ENCODE measurements at places on chromosomes 5 and 9. TPM values are rescaled to one million over a fixed set of nuclear protein-coding genes. Genes with fewer than 3 reads are reported as not detected.

- no peak for DNase-seq
Observed at GRCh38 chr5:141804475-141804874, 73.7 kb downstream of the PCDH1 start.

DNA sequence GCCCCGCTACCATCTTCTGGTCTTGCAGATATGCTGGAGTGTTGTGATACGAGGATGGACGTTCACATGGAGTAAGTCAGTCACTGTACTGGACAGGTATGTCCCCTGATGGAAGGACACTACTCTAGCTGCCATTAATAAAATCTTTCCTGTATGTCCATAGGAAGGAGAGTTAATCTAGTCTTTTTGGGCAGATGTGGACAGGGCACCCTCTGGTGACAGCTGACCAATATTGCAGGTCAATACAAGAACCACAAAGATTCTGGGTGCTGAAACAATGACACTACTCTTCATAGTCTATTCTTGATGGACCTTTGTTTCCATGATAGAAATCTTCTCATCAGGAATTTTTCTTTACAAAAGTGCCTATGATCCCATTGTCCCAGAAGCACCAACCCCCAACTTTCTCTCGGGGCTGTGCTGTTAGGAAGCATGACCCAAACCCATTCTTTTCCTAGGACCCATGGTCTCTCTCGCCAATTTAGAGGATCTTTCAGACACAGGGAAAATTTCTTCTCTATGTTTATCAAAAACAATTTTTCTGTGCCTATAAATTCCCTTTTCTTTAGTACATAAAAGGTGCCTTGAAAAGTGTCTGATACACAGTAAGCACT, 376.9 kb downstream of the DTWD2 start:
- no peak for DNase-seq

GRCh38 chr5:90365328-90365727, 44.2 kb downstream of the CETN3 start:
- no peak for DNase-seq

DNA sequence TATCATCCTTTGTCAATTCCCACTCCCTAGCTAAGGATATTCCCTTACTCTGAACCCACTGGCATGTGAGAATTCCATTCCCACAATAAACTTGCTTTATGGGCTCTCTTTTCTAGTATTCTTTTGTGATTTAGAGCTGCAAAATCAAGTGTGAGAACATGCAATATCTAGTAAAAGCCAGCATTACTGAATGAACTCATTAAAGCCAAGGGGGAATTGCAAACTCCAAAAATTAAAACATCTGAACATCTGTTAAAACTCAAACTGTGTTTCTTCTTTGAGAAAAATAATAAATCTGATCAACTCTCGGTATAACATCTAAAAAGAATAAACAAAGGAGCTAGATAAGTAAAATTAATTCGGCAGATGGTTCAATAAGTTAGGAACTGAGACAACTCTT, 53.1 kb upstream of the MPDZ start:
- DNase-seq, result no peak

MLLT3 gene
- 33.8 TPM for total RNA-seq

Measured in activated T-helper 1 cell treated with anti-CD3 and anti-CD28 coated beads, Interleukin-12 subunit alpha, Interleukin-12 subunit beta, Interleukin-2, Interleukin-4 antibody, amounts not matched to agents 30 ng/mL and 10 ng/mL and 1 ng/mL, durations not matched to agents 14 hours and 24 hours and 36 hours (primary cell).